Posterior cingulate gyrus (tissue), 11 donors: ENCODE measurements at places on chromosomes 5 and 9.
A peak's percentile ranks its signal among the peaks of the same experiment; 100 is the strongest.

GRCh38 chr9:127979333-127980059, 1.3 kb downstream of the EEIG1 start:
- DNase-seq: peak; percentile 97

GRCh38 chr5:113142186-113142585, 165.6 kb downstream of the DCP2 start:
- no peak for DNase-seq

DNA sequence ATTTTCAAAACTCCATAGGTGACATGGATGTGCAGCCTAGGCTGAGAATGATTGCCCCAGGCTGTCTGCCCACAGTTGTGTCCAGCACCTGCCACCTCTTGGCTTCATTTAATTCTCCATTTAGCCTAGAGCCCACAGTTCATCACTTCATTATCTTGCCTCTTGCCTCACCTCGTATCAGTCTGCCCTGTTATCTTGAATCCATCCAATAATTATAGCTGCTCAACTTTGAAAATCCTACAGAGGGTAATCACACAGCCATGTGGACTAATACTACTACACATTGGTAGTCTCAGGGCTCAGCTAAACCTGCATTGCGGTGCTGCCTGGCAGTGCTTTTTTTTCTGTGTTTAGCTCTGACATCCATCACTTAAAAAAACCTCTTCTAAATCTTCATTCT, 7.4 kb downstream of the UGCG start:
- no peak for DNase-seq

DNA sequence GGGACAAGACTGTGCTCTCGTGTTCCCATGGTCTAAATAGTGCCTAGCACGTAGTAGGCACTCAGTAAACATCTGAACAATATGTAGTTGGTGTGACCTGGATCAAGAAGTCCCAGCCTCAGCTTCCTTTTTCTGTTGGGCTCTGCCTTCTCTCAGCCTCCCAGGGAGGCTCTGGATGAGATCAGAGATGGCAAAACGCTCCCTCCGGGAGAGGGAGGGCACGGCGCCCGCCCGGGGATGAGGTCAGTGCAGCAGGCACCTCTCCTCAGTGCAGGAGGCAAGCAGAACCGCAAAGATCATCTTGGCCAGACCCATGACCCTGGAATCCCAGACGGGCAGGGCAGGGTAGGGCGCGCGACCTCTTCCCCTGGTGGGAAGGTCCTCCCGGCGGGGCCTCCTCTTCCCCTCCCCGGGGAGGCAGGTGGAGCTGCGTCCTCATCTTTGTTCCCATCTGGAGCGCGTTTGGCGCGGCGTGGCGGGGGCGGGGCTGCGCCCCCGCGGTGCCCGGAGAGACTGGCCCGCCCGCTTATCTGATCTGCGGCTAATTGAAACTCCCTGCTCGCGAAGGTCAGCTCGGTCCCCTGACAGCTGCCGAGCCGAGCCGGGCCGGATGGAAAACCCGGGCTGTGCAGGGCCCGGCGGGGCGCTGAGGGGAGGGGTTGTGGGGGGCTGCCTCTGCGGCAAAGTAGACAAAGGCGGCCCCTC, 60.9 kb downstream of the CXXC5 start:
- DNase-seq: no peak

- DNase-seq: no peak
These were observed 35.8 kb downstream of the PJA2 start for GRCh38 chr5:109373932-109374331.

DNA sequence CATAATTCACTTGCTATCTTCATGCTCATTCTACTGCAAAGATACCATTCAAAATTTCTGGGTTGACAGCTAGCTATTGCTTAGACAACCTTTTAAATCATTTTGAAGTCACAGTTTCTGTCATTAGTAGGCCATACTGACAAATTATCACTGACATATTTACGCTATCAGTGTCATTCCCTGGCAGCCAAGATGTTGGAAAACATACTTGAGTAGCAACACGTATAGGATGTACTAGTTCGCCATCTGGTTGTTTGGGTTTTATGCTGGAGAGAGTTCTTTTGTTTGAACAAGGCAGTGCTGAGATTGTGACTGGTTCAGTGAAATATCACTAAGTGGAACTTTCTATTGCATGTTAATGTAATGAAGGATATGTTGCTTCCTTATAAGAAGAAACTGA, 621.9 kb downstream of the DTWD2 start:
- DNase-seq: no peak

GRCh38 chr9:26243726-26244125, 565.5 kb upstream of the TUSC1 start:
- DNase-seq: no peak

GRCh38 chr9:121207371-121207940, 5.8 kb upstream of the RAB14 start:
- no peak for DNase-seq

- peak; percentile 21 for DNase-seq
These were observed 126.6 kb downstream of the NSG2 start for GRCh38 chr5:174172152-174172551.
